ENCODE measurements at places on chromosomes 13 and 19.

DNA sequence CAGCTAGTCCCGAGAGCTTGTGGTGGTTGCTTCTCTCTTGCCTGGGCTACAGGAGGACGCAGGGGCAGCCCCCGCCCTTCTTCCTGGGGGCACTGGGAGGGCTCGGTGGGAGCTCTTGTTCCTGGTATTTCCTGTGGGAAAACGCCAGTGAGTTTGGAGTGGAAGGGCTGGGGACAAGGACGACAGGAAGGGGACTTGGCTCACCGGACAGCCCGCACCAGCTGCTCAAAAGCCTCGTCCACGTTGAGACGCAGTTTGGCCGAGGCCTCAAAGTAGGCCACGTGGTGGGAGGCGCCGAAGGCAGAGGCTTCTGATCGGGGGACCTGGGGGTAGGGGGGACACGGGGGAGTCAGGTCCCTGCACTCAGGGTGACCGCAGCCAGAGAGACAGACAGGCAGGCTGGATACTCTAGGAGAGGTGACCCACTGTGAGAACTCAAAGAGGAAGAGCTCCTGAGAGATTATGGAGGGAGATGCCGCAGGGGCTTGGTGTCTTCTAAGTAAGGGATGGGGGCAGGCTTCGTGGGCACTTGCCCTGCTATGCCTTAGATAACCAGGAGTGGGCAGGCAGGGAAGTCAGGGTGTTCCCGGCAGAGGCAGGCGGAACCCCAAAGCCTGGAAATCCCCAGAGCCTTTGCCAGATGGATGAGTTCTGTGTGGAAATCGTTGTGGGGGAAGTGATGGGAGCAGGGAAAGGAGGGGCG, 4.3 kb downstream of the RRAS start:
- DNase-seq: no peak

- no peak for DNase-seq
Observed at GRCh38 chr13:44768775-44769581, 192.8 kb upstream of the TSC22D1 start.

DNA sequence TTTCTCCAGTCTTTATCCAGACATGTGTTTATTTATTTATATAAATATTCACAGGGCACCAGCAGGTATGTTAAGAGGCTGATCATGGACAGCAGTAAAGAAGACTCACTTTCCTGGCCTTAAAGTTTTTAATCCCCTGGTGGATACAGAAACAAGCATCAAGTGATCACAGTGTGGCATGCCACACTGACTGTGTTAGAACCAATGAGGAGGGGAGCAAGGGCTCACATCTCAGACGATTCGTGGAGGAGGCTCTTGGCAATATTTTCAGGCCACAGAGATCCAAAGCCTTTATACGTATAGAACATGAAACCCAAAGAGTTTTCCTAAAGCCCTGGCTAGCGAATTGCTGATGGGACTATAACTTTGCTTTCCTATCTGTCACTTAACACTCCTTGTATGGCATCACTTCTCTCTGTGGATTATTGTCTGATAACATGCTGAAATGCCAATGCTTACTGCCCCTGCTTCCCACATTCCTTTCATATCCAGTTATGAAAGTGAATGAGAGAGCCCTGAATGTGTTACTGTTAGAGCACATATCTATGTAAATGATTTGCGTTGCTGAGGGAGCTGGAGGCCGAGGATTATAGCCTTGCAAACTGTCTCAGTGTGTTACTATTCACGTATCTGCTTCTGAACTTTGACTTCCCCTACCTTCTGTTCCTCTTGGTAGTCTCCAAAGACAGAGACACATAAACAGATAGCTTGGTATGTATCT, 37.6 kb downstream of the POLR1D start:
- DNase-seq: no peak

DNA sequence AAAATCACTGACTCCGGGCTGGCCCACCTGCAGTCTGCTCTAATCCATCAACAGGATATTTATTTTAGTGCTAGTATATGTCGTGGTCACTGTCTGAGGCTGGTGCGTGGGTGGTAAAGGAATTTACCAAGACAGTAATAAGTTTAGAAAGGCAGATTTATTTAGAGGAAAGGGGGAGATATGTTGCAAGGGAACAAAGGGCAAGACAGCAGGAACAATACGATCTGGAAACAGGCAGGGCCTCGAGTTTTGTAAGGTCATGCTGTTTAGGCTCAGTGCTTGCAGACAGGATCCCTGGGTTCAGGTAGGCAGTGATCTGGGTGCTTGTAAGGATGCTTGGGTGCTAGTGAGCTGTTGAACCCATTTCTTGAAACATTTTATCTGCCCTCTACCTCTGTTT, 748.2 kb upstream of the SLITRK5 start:
- no peak for DNase-seq

DNA sequence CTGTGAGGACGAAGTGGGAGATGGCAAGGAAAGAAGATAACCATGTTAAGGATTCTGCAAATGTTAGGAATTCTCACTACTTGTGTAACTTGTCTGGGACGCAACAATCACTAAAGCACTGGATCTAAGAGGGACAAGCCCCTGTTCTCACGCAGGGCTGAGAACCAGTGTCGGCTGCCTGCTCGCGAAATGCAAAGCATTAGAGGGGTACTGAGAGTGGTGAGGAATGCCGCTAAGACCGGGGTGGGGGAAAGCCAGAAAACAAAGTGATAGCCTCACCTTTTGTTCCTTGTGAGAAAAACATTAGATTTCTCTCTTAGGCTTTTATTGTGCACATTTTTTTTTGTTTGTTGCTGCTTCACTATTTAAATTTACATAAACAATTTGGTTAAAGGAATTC, 241.9 kb downstream of the ABCC4 start:
- no peak for DNase-seq

DNA sequence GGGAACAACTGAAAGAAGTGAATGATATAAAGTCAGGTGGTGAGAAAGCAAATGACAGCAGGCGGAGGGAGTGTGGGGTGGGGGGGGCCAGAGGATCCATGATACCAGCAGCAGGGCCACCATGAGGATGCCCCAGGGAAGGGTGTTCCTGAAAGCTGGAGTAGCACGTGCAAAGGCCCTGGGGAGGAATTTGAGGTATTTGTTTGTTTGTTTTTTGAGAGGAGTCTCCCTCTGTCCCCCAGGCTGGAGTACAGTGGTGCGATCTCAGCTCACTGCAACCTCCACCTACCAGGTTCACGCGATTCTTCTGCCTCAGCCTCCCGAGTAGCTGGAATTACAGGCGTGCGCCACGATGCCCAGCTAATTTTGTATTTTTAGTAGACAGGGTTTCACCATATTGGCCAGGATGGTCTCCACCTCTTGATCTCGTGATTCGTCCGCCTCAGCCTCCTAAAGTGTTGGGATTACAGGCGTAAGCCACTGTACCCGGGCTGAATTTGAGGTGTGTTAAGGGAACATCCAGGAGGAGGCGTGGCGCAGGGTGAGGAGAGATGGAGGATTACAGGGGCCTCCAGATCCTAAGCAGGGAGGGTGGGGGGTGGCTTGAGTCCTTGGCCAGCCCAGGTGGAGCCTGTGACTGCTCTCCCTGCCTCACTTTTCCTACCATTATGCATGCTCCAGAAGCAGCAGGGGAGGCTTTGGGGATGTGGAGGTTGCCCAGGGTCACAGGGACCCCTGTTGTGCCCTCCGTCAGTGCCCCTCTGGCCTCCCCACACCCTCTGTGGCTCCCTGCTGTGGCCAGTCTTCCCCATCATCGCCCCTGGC, 12.4 kb upstream of the JUND start:
- DNase-seq: no peak

DNA sequence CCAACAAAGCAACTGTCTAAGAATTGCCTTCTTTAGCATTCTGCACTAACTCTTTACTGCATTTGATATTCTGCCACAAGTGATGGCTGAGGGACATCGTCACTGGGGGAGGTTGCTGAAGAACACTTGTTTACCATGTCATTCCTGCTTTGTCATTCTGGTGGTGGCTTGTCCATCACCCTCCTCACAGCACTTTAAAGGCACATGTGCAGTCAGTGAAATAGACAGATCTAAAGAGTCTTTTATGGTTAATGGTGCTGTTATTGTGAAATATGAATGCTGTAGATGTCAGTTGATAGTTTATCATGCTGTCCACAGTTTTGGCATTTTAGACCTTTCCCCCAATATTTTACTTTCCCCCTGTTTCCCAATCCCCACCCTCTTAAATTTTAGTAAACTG, 120.9 kb upstream of the TSC22D1 start:
- DNase-seq: no peak

- DNase-seq: no peak
Observed at GRCh38 chr19:4473763-4474513, 1.8 kb downstream of the HDGFL2 start.

DNA sequence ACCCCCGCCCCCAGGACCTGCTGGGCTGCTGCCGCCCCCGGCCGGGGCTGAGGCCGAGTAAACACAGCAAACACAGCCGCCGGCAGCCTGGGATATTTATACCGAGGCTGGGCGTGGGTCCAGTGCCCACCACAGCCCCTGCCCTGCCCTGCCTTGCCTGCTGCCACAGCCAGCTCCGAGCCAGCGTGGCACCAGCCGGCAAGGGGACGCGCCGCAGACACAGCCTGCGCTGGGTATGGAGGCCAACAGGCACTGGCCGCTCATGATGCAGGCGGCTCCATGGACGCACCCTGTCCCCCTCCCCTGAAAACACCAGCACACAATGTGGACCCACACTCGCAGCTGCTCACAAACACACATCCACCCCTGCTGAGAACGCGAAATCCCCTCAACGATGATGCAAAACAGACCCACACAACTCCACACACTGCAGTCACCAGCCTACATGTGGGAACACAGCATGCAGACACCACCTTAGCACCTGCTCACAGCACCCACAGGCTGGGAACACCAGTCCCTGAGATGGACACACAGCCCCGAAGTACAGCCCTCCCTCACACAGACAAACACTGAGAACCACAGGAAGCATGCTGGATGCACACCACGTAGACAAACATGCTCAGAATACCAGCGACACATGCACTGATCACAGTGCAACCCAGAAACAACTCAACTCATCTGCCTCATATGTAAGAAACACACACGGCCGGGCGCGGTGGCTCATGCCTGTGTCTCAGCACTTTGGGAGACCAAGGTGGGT, 16.2 kb downstream of the CCDC97 start:
- no peak for DNase-seq

DNA sequence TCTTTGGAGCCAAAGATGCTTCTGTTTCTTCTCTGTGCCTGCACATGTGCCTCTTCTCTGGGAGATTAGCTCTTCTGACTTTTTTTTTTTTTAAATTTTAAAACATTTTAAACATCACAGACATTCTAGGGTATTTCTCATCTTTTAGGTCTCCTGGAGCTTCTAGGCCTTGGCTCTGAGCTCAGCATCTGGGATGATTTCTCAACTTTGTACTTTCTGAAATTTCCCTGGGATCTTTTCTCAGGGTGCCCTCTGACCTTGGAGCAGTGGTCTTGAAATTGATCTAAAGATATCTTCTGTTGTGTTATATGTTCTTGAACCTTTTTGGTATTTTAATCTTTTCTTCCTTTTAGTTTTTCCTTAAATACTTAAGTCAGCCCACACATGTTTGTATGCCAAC, 6.2 kb downstream of the WASF3 start:
- no peak for DNase-seq

DNA sequence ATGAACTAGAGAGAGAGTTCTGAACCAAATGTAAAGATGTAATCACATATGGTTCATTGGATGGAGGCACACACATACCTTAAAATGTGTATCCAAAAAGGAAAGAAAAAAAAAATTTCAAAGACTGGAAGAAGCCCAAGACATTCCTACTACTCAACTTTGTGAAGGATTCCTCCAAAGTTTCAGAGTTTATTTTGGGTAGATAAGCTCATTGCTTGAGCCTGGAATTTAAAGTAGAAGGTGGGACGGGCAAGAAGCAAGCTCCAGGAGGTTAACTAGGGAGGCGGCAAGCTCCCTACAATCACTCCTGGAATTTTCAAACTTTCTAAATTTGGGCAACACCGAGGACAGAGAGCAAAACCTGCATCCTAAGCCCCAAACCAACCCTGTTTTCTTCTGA, 1.9 kb downstream of the TSHZ3 start:
- DNase-seq: no peak

DNA sequence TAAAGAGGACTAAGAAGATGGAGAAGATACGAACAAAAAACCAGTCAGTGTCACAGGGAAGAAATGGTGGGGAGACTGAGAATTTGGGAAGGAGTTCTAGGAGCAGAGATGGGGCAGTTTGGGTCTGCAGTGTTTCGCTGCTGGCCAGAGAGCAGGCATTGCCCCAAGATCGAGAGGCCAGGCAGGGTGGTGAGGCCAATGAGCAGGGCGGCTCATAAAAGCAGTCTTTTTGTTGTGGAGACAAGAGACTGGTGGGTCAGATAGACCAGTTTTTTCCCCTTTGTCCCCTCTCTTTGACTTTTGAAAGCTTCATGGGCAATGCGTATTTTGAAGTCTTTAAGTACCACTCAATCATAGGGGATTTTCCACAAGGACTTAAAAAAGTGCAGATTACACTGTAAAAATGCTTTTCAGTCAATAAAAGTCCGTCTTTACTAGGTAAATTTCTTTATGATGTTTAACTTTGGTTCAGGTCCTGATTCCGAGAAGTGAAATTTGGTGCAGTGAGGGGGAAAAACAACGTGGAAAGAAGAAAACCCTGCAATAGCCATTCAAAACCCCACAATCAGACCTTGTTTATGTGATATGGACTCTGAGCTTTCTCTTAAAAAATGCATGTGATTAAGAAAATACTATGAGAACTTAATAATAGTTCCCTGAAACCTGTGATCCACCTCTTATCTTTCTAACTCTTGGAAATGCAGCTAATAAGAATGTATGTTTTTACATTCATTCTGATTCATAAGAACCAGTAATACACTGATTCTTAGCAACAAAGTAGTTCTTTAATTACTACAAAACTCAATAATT, 338.9 kb downstream of the KLF5 start:
- DNase-seq: no peak

DNA sequence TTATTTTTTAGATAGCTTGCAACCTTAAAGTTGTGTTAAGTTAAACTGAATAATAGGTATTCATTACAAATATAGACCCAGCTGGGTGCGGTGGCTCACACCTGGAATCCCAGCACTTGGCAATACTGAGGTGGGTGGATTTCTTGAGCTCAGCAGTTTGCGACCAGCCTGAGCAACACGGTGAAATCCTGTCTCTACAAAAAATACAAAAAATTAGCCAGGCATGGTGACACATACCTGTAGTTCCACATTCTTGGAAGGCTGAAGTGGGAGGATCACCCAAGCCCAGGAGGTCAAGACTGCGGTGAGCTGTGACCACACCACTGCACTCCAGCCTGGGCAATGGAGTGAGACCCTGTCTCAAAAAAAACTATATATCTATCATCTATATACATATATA, 386.5 kb downstream of the PCDH17 start:
- DNase-seq: no peak

GRCh38 chr13:100128838-100129237, 39.9 kb downstream of the PCCA start:
- no peak for DNase-seq

GRCh38 chr13:50722440-50723125, 120.9 kb downstream of the DLEU7 start:
- DNase-seq: no peak

- DNase-seq: no peak
Observed at GRCh38 chr13:96090240-96091101, 564 bp downstream of the HS6ST3 start.

- DNase-seq: peak; percentile 54
Observed at GRCh38 chr19:19531951-19532805, 3.5 kb downstream of the YJEFN3 start.

GRCh38 chr19:50329146-50329925, at the start of gene KCNC3:
Gene KCNC3 (minus strand): TSS chr19:50329377. CDS start chr19:50329082, 295 bp downstream.
- peak; percentile 56 for DNase-seq

- DNase-seq: no peak
Observed at GRCh38 chr13:33840402-33840801, 22.5 kb downstream of the RFC3 start.

- DNase-seq: no peak
Observed at GRCh38 chr19:39417463-39418181, 5.2 kb downstream of the PLEKHG2 start.

Data from stimulated activated CD8-positive, alpha-beta memory T cell treated with anti-CD3 and anti-CD28 coated beads, Interleukin-15, amount 100 ng/mL, for 4 hours (primary cell).